Right cardiac atrium (tissue), 5 donors: ENCODE measurements at places on chromosomes 2 and 18. TPM values are rescaled to one million over a fixed set of nuclear protein-coding genes. Genes with fewer than 3 reads are reported as not detected.

The RGPD8 gene
- 19.0 TPM for total RNA-seq

The CFC1 gene
- total RNA-seq, result 2.8 TPM

The HS1BP3 gene
- 21.8 TPM for total RNA-seq

The TMEM169 gene
- total RNA-seq, result 0.17 TPM

The HOXD12 gene
- not detected for total RNA-seq

The C1GALT1C1L gene
- total RNA-seq, result 2.3 TPM

The SLC66A2 gene
- 24.7 TPM for total RNA-seq

The KLHL30 gene
- 18.7 TPM for total RNA-seq

The SLC9A2 gene
- total RNA-seq, result not detected

The MYO5B gene
- 1.6 TPM for total RNA-seq

The STEAP3 gene
- 11.1 TPM for total RNA-seq

The ZNF512 gene
- 25.0 TPM for total RNA-seq

The CNDP1 gene
- total RNA-seq, result not detected

The NMUR1 gene
- 1.9 TPM for total RNA-seq

The STARD6 gene
- not detected for total RNA-seq

The HOXD13 gene
- not detected for total RNA-seq

The NBEAL1 gene
- total RNA-seq, result 15.9 TPM

The EFR3B gene
- 6.3 TPM for total RNA-seq

The ATP5F1A gene
- total RNA-seq, result 1,187 TPM

The ADAM23 gene
- total RNA-seq, result 45.1 TPM

The TMEM163 gene
- total RNA-seq, result 6.8 TPM

The KCNIP3 gene
- total RNA-seq, result 1.9 TPM

The CROCC2 gene
- total RNA-seq, result 0.03 TPM

The ROCK2 gene
- 41.4 TPM for total RNA-seq

The FAM161A gene
- 1.3 TPM for total RNA-seq

The ACADL gene
- total RNA-seq, result 2.8 TPM

The IL18RAP gene
- total RNA-seq, result 0.74 TPM

The PLA2R1 gene
- 4.7 TPM for total RNA-seq

The CYP26B1 gene
- 9.0 TPM for total RNA-seq

The IL1RL2 gene
- total RNA-seq, result 0.46 TPM

The COPS9 gene
- total RNA-seq, result 191 TPM

The MRO gene
- total RNA-seq, result 8.5 TPM

The SIX2 gene
- total RNA-seq, result 0.65 TPM

The TLX2 gene
- total RNA-seq, result not detected

The LTBP1 gene
- 113 TPM for total RNA-seq

The PKDCC gene
- total RNA-seq, result 130 TPM

The RAB6D gene
- total RNA-seq, result 0.11 TPM

The CHST9 gene
- total RNA-seq, result 0.57 TPM

The ETAA1 gene
- 6.3 TPM for total RNA-seq

The LIMS1 gene
- 56.7 TPM for total RNA-seq
